ENCODE measurements at places on chromosomes 4 and X.

DNA sequence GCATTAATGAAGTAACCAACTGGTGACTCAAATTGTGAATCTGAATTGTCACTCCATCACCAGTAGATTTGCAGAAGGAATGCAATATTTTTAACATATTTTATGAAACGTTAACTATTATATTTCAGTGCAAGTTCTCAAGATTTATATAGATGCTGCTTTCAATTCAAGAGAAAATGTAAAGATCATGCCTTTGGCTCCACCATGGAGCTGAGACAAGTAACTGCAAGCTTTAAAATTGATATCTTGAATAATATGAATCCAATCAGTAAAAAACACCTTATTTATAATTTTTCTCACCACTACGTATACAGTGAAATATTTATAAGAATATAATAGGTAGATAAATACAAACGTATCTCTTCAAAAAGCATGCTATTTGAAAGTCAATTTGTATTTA lies 27.8 kb upstream of the GALNTL6 start:
- DNase-seq: no peak

- no peak for DNase-seq
Observed at GRCh38 chrX:55488593-55489313, 895 bp downstream of the USP51 start.

DNA sequence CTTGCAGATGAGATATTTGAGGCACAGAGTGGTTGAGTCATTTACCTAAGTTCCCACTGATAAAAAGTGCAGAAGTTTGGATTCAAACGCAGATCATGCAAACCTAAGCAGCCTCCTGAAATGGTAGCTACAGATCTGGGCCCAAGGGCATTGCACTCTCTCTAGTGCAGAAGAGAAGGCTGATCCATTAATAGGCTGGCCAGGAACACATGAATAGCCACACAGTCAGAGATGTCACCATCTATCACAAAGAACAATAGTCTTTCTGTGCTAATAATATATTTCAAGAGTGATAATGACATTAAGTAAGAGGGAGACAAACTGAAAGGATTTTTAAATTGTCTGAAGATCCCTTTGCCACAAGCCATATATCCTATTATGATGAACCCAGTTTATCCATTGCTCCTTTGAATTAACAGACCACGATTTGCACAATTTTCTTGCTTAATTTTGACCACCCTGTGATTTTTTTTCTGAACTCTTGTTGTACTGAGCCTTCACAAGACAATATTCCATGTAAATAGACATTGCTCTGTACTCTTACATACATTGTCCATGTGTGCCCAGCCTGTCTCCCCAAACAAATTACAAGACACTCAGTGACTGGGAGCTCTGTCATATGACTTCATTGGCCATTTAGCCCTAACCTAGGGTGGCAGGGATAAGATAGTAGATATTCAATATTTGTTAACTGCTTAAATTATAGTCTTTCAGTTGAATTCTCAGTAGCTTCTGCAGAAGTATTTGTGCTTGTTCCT lies 112.4 kb upstream of the RBPJ start:
- no peak for DNase-seq

- no peak for DNase-seq
Observed at GRCh38 chr4:3107271-3107670, 32.8 kb downstream of the HTT start.

- DNase-seq: no peak
Observed at GRCh38 chrX:115031989-115032388, 14.6 kb upstream of the IL13RA2 start.

DNA sequence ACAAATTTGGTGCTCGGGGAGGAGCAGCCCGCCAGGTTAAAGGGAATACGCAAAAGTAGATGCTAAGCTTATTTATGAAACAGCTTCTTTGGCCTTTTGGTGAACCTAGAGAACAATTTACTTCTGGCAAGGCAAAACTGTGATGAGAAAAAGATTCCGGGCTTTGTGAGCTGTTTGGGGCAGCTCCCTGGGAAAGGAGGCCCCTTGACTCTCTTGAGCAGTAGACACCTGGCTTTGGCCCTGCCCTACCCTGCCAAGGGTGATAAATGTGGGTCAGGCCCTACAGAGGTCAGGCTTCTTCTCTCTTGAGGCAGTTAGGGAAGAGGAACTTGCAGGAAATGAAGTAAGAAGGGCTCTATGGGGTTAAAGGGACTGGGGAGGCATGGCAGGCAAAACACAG lies 509.6 kb downstream of the MID1IP1 start:
- DNase-seq: no peak

DNA sequence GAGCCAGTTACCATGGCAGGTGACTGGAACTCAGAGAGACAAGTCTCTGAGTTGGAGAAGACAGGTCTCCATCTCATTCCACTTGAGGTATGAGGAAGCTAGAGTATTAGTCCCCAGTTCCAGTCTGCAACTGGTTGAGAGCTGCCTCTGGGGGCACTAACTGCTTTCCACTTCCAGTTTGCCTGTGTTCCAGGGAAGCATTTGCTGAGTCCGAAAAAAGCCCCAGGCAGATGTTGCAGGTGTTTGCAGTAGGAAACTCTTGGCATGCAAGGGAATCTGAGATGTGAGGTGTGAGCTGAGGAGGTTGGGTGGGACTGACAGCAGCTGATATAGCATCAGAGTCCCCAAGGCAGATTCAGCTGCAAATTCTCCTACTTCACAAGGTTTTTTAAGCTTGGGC lies 272.2 kb upstream of the CASK start:
- DNase-seq: no peak

- no peak for DNase-seq
Observed at GRCh38 chr4:74120086-74120485, 21.1 kb upstream of the CXCL2 start.

DNA sequence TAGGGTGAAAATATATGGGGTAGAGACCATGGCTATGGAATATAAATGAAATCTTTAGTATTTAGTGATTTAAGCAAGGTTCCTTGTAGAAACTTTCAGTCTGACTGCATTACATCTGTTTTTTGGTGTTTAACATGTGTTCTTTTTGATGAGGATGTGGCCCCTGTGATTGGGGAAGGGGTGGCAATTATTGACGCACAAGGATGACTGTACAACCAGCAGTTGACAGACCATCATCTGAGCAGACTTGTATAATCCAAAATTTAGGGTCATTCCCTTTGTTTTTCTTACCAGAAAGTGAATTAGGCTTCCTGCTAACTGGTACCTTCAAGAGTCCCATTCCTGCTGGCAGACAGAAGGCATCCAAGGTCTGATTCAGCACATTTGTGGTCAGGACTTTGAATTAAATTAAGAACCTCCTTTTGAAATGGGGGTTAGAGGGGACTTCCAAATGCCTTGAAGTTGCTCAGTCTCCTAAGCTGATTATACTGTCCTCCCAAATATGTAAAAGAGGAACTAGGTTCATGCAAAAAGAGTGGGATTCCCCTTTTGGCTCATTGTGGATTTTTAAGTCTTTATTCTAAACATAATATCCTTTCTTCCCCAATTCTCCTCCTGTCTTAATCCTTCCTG lies 112.4 kb upstream of the CXCL13 start:
- no peak for DNase-seq

Measured in AG04450 (cell line).